ENCODE measurements at places on chromosomes 4 and X. TPM values are rescaled to one million over a fixed set of nuclear protein-coding genes. Genes with fewer than 3 reads are reported as not detected.

Gene C4orf51
- total RNA-seq = not detected

Gene DCAF12L2
- 0.11 TPM for total RNA-seq

Gene ODAM
- not detected for total RNA-seq

Gene BMPR1B
- total RNA-seq = 3.0 TPM

Gene TMPRSS11E
- not detected for total RNA-seq

Gene SYTL4
- total RNA-seq = 2.1 TPM

Gene ARHGAP24
- total RNA-seq = 13.7 TPM

Gene H2BW2
- not detected for total RNA-seq

Gene RAB40AL
- not detected for total RNA-seq

Gene TMPRSS11B
- not detected for total RNA-seq

Gene CT55
- not detected for total RNA-seq

Gene SPATA4
- 0.55 TPM for total RNA-seq

Gene FOXR2
- total RNA-seq = not detected

Gene L1CAM
- total RNA-seq = 4.0 TPM

Gene SULT1B1
- total RNA-seq = 1.1 TPM

DNA sequence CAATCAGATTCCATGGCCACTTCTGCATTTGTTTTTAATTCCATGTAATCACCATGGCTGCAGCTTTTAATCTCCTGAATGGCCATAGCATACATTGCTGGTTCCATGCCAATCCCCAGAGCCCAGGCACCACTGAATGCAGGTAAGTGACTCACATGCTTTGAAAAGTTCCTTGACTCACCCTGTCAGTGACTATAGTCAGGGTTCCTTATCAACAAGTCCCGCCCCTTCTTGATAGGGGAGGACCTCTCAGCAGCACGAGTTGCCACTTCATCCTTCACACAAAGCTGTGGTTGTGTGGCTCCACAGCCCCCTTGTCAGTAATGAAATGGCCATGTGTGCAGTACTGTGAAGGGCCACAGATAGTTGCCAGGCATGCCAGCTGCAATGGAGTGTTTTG lies 516.6 kb downstream of the PPARGC1A start:
- no peaks in the 10 kb centered on the region for H3K36me3 ChIP-seq
- H3K4me3 ChIP-seq = no peak overlapping the region
- H3K27ac ChIP-seq = peak overlapping the region; percentile 84
- DNase-seq = peak; percentile 41
- H3K27me3 ChIP-seq = no peaks in the 10 kb centered on the region

- no peaks in the 10 kb centered on the region for H3K36me3 ChIP-seq
- no peaks in the 10 kb centered on the region for H3K4me1 ChIP-seq
- no peaks in the 10 kb centered on the region for H3K27me3 ChIP-seq
- no peak overlapping the region for H3K27ac ChIP-seq
- no peak overlapping the region for H3K4me3 ChIP-seq
Measured at GRCh38 chrX:22357621-22358020, 84.9 kb downstream of the CBLL2 start.

- peaks cover 6% of the 10 kb centered on the region for H3K36me3 ChIP-seq
- H3K27me3 ChIP-seq = no peaks in the 10 kb centered on the region
- no peak overlapping the region for H3K4me3 ChIP-seq
- no peak for DNase-seq
Measured at GRCh38 chr4:8090744-8091301, 67.8 kb downstream of the ABLIM2 start.

DNA sequence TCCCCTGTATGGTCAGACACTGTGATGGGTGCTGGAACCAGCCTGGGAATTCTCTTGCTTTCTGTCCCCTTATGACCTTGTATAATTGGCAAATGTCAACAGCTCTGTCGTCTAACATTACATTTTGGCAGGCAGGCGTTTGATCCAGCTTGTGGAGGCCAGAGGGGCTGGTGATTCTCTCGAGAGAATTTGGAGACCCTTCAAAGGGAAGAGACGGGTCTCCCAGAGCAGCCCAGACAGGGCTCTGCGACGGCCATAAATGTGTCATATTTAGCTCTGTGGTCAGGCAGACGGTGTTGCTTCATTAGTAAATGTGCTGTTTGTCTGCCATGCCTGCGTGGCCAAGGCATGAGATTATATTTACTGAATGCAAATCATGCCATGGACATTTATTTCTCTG lies 68.7 kb downstream of the SORCS2 start:
- H3K27ac ChIP-seq = peak overlapping the region; percentile 63
- peaks cover 33% of the 10 kb centered on the region for H3K4me1 ChIP-seq
- no peak for DNase-seq
- no peaks in the 10 kb centered on the region for H3K27me3 ChIP-seq
- no peaks in the 10 kb centered on the region for H3K36me3 ChIP-seq
- H3K4me3 ChIP-seq = no peak overlapping the region

- H3K4me1 ChIP-seq = peaks cover 23% of the 10 kb centered on the region
- no peaks in the 10 kb centered on the region for H3K27me3 ChIP-seq
- H3K36me3 ChIP-seq = no peaks in the 10 kb centered on the region
- H3K27ac ChIP-seq = no peak overlapping the region
- no peak for DNase-seq
Measured at GRCh38 chrX:139834879-139835278, 98.0 kb downstream of the ATP11C start.

- H3K36me3 ChIP-seq = no peaks in the 10 kb centered on the region
- no peak overlapping the region for H3K4me3 ChIP-seq
- H3K27me3 ChIP-seq = no peaks in the 10 kb centered on the region
- DNase-seq = no peak
- H3K27ac ChIP-seq = no peak overlapping the region
Measured at GRCh38 chr4:61596606-61597340, 396.6 kb downstream of the ADGRL3 start.

DNA sequence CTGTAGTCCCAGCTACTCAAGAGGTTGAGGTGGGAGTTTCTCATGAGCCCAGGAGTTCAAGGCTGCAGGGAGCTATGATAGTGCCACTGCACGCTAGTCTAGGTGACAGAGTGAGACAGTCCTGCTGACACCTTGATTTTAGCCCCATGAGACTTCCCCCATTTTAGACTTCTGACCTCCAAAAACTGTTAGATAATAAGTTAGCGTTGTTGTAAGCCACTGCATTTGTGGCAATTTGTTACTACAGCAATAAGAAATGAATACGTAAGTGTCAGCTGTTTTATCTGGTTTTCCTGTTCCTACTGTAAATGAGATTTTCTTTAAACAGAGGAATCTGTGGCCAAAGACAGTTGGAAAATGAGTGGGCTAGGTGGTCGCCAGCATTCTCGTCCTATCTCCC lies 83.9 kb downstream of the ARHGAP10 start:
- no peaks in the 10 kb centered on the region for H3K36me3 ChIP-seq
- H3K27ac ChIP-seq = peak overlapping the region; percentile 92
- DNase-seq = no peak
- H3K27me3 ChIP-seq = no peaks in the 10 kb centered on the region

DNA sequence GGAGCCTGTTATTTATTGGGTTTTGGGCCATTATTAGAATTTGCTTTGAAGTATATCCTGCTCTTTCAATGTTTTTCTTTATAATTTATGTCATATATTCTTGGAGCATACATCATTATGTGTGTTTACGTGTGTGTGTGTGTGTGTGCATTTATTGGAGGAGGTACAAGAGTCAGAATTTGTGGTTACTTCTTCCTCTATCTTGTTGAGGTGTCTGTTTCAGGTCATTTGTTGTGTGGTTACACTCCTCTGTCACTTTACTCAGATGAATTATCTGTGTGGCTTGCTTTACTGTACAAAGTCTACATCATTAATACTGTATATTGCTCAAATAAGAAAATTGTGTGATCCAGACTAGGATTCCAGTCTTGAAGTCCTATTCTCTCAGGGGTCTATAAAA lies 1957.4 kb upstream of the TENM3 start:
- H3K4me1 ChIP-seq = no peaks in the 10 kb centered on the region
- H3K27ac ChIP-seq = no peak overlapping the region
- H3K4me3 ChIP-seq = no peak overlapping the region
- no peaks in the 10 kb centered on the region for H3K36me3 ChIP-seq
- DNase-seq = no peak
- H3K27me3 ChIP-seq = no peaks in the 10 kb centered on the region

- H3K36me3 ChIP-seq = peaks cover 49% of the 10 kb centered on the region
- peak overlapping the region; percentile 82 for H3K4me3 ChIP-seq
- H3K27me3 ChIP-seq = no peaks in the 10 kb centered on the region
- peaks cover 49% of the 10 kb centered on the region for H3K4me1 ChIP-seq
- DNase-seq = no peak
- H3K27ac ChIP-seq = peak overlapping the region; percentile 30
Measured at GRCh38 chrX:47198687-47199080, 5.1 kb downstream of the UBA1 start.

DNA sequence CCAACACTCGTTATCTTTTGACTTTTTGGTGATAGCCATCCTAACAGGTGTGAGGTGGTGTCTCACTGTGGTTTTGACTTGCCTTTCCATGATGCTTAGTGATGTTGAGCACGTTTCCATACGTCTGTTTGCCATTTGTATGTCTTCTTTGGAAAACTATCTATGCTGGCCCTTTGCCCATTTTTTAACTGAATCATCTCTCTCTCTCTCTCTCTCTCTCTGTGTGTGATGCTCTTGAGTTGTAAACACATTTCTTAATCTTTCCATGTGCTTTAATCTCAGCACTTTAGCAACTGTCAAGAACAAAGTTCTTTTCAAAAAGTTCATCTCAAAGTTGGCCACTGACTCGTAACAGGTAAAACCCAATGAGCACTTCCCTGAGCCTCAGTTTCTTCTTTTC lies 10.5 kb downstream of the SORBS2 start:
- H3K4me1 ChIP-seq = peaks cover 67% of the 10 kb centered on the region
- peaks cover 8% of the 10 kb centered on the region for H3K36me3 ChIP-seq
- DNase-seq = no peak
- no peaks in the 10 kb centered on the region for H3K27me3 ChIP-seq
- H3K4me3 ChIP-seq = no peak overlapping the region

GRCh38 chr4:4995908-4996265 lies 23.4 kb downstream of the CYTL1 start:
- no peak overlapping the region for H3K27ac ChIP-seq
- no peak for DNase-seq
- H3K36me3 ChIP-seq = no peaks in the 10 kb centered on the region
- no peak overlapping the region for H3K4me3 ChIP-seq
- H3K27me3 ChIP-seq = peaks cover 44% of the 10 kb centered on the region
- H3K4me1 ChIP-seq = peaks cover 8% of the 10 kb centered on the region

DNA sequence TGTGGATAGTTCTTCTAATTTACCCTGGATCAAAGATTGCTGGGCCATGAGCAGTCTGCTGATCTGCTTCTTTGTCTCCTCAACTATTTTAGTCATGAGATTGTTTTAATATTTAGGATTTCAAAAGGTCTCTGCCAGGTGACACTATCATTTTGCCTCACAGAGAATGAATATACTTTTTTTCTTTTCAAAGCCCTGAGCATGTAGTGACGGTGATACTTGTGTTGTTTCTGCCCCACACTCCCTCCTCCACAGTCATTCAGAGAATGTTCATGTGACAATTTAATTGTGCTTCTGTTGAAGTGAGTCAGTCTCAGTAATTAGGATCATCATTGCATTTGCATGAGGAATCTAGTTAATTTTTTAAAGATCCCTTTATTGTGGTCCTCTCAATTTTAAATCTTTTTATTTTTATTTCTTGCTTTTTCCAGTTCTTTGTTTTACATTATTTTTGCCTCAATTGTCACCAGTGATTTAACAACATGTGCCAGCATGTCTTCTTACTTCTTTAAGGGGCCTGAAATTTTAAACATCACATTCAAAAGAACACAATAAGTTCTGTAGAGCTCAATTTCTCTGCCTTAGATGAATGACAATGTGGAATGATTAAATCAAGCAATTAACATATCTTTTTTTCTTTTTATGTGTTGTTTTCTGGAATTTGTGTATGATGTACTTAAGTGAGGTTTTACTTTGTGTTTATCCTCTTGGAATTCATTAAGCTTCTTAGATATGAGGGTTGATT lies 12.3 kb downstream of the MMRN1 start:
- DNase-seq = no peak
- no peak overlapping the region for H3K4me3 ChIP-seq
- no peaks in the 10 kb centered on the region for H3K27me3 ChIP-seq
- H3K27ac ChIP-seq = no peak overlapping the region
- H3K36me3 ChIP-seq = no peaks in the 10 kb centered on the region

DNA sequence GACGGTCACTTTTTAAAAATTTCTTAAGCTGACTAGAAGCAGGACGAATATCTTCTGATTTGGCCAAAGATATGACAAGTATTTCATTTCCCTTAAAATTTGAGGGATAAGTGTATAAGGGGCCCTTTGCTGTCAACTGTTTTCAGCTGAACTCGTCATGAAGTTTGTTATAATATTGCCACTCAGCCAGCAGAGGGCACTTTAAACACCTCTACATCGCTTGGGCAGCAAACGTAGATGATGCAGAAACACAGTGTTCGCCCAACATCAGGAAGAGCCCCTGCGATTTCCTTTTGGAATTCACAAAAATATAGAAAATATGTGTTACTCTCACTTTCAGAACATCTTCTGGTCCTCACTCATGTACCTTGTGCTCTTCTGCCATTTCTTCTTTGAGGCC lies 435.7 kb upstream of the FMR1 start:
- H3K27ac ChIP-seq = no peak overlapping the region
- H3K36me3 ChIP-seq = no peaks in the 10 kb centered on the region
- no peaks in the 10 kb centered on the region for H3K4me1 ChIP-seq
- no peak overlapping the region for H3K4me3 ChIP-seq
- H3K27me3 ChIP-seq = no peaks in the 10 kb centered on the region

DNA sequence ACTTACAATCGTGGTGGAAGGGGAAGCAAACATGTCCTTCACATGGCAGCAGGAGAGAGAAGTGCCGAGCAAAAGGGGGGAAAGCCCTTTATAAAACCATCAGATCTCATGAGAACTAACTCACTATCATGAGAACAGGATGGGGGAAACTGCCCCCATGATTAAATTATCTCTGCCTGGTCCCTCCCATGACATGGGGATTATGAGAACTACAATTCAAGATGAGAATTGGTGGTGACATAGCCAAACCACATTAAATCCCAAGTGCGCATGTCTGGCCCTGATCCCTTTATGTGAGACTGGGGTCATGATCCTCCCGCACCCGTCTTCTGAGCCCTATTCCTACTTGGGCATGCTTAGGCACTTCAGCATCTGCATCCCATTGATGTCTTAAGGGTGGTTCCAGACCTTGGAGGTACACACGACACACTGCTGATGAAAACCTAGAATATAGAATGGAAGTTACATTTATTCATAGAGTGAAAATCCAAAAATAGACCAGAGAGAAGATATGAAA lies 116.0 kb downstream of the PTTG2 start:
- H3K27ac ChIP-seq = peak overlapping the region; percentile 77
- peaks cover 16% of the 10 kb centered on the region for H3K36me3 ChIP-seq
- DNase-seq = no peak
- peaks cover 96% of the 10 kb centered on the region for H3K4me1 ChIP-seq

DNA sequence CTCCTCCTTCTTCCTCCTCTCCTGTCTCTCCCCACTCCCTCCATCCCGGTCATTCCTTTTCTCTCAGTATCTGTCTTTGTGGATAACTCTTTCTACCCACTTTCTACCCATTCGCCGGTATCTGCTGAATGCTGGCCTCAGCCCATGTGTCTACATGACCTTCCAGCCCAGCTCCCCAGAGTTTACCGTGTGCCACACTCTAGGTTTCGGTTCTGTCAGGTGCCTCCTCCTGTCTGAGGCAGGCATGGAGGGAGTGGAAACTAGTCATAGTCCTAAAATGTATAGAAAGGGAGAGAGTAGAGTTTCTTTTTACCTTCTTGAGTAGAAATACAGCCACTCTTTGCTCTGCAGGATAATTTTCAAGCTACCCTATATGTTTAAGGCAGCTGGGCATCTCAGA lies 33.5 kb upstream of the SCRG1 start:
- H3K4me3 ChIP-seq = no peak overlapping the region
- H3K27ac ChIP-seq = no peak overlapping the region
- H3K4me1 ChIP-seq = no peaks in the 10 kb centered on the region

Measured in left ventricle myocardium inferior (tissue), 1 donor.